ENCODE measurements at places on chromosomes 6 and 20. TPM values are rescaled to one million over a fixed set of nuclear protein-coding genes. Genes with fewer than 3 reads are reported as not detected.

- H3K27ac ChIP-seq = no peak overlapping the region
- H3K27me3 ChIP-seq = no peaks in the 10 kb centered on the region
- H3K36me3 ChIP-seq = no peaks in the 10 kb centered on the region
- peaks cover 33% of the 10 kb centered on the region for H3K4me1 ChIP-seq
- no peak overlapping the region for H3K4me3 ChIP-seq
Measured at GRCh38 chr6:63521475-63522210, 50.6 kb upstream of the LOC128125822 start.

GRCh38 chr20:61939691-61940360, 125.9 kb downstream of the TAF4 start:
- H3K4me3 ChIP-seq = no peak overlapping the region
- H3K36me3 ChIP-seq = no peaks in the 10 kb centered on the region
- H3K27me3 ChIP-seq = no peaks in the 10 kb centered on the region
- no peak for DNase-seq
- no peak overlapping the region for H3K27ac ChIP-seq

Gene SIRPD
- polyA plus RNA-seq = 0.74 TPM

DNA sequence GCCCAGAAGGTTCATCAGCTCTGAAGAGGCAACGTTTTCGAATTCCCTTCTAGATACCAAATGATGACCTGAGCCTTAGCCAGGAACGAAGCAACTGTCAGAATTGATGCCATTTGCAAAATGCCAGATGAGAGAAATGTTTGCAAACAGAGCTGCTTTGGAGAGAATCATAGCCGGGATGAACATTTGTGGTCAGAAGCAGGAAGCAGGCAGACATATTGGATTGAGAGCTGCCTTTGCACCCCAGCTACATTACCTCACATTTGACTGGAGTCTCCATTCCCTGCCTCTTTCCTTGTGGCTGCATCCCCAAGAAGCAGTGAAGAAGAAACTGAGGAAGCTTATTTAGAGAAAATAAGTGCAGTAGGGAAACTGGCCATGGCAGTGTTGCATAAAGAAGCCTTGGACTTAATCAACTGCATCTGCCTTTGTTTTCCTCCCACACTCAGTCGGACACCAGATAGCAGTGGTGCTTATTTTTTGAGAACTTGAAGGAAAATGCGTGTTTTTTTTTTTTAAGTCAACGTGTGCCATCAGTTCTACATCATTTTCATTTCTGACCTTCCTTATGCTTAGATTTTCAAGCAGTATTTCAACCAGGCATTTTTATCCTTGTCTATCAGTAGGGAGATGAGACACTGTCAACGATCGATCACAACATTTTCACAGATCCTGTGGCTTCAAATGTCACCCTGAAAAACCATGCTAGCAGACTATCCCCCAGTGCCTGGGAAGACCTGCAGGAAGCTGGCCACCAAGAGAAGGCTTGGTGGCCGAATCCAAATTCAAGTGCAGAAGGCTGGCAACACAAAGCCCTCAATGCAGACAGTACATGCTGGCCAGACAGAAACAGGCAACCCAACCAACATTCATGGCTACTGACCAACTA, 541.2 kb upstream of the JARID2 start:
- no peaks in the 10 kb centered on the region for H3K27me3 ChIP-seq
- no peaks in the 10 kb centered on the region for H3K36me3 ChIP-seq
- H3K4me1 ChIP-seq = no peaks in the 10 kb centered on the region
- H3K4me3 ChIP-seq = no peak overlapping the region
- H3K27ac ChIP-seq = no peak overlapping the region

- no peaks in the 10 kb centered on the region for H3K36me3 ChIP-seq
- H3K27ac ChIP-seq = peak overlapping the region; percentile 95
- H3K27me3 ChIP-seq = no peaks in the 10 kb centered on the region
- peak; percentile 92 for DNase-seq
- H3K4me1 ChIP-seq = peaks cover 30% of the 10 kb centered on the region
- H3K4me3 ChIP-seq = peak overlapping the region; percentile 43
Measured at GRCh38 chr6:56890683-56891429, 64.1 kb upstream of the BEND6 start.

DNA sequence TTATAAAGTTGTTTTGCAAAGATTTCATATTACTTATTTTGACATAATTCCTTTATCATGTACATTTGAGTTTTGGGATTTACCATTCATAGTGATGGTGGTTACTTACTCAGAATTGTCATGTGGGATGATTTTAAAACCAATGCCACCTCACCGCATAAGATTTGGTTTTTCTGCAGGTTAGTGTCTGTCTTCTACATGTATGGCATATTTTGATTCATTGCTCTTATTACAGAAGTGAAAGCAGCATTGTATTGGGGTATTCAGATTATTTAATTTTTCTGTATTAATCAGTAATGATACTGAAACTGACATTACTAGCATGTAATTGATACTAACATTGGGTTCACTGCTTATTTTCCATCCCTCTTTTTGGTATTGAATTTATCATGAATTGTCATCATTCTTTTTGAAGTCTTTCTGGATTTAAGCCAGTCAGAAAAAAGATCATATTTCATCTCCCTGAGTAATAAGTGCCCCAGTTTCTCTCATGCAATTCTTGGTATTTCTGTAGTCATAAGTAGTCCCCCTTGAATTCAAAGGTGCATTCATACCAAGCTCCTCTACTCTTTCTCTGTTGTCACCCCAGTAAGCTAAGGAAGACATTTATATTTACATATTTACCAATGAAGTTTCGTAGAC, 176.6 kb downstream of the BCKDHB start:
- DNase-seq = no peak
- H3K36me3 ChIP-seq = no peaks in the 10 kb centered on the region
- no peak overlapping the region for H3K4me3 ChIP-seq
- H3K4me1 ChIP-seq = peaks cover 3% of the 10 kb centered on the region
- H3K27me3 ChIP-seq = no peaks in the 10 kb centered on the region

DNA sequence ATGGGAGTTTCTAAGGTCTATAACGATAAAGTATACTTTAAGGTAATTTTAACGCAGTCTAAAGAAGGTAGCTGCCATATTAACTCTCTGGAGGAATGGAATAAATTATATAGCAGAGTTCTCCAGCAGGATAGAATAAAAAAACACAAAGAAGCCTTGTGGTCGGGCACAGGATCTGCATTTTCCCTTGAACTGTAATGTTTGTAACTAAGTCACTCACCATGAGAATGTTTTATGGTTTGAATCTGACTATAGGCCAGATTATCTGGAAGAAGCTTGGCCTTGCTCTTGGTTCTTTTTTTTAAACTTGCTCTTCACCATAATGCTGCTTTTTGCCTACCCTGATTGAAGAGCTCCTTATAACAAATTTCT, 238.8 kb upstream of the NOX3 start:
- no peak for DNase-seq
- no peaks in the 10 kb centered on the region for H3K4me1 ChIP-seq
- H3K36me3 ChIP-seq = no peaks in the 10 kb centered on the region
- H3K27ac ChIP-seq = no peak overlapping the region
- no peaks in the 10 kb centered on the region for H3K27me3 ChIP-seq

GRCh38 chr6:36285797-36286196, 15.9 kb downstream of the PNPLA1 start:
- H3K27me3 ChIP-seq = no peaks in the 10 kb centered on the region
- H3K36me3 ChIP-seq = no peaks in the 10 kb centered on the region
- H3K4me1 ChIP-seq = no peaks in the 10 kb centered on the region
- no peak for DNase-seq

GRCh38 chr6:99711302-99711701, 104.7 kb downstream of the PRDM13 start:
- no peak overlapping the region for H3K4me3 ChIP-seq
- DNase-seq = no peak
- no peaks in the 10 kb centered on the region for H3K4me1 ChIP-seq
- no peak overlapping the region for H3K27ac ChIP-seq

Measured in GM12878 (cell line).